Islet precursor cell (in vitro differentiated cells): ENCODE measurements at places on chromosomes 16 and 17.

DNA sequence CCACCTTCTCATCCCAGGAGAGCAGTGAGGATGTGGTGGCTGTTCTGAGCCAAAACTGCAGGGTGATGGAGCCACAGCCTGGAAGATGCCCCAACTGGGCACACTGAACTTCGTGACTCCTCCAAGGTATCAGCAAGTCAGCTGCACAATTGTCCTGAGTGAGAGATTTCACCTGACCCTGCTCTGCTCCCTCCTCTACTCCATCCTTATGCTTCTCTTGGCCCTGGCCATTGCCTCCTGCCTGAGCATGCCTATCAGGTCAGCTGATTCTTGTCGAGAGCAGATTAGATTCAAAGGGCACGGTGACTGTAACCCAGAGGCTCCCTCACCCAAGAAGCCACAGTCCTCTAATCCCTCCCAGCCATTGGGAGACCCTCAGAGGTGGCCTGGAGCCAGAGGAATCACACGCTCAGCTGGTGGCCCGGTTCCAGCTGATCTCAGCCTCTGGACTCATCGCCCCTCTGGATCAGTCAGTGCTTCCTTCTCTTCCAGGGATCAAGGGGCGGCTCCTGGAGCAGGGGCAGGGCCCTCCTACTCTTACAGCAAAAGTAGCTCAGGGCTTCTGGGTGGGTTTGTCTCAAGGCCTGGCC, 7.0 kb upstream of the CYB561 start:
- DNase-seq, result no peak

DNA sequence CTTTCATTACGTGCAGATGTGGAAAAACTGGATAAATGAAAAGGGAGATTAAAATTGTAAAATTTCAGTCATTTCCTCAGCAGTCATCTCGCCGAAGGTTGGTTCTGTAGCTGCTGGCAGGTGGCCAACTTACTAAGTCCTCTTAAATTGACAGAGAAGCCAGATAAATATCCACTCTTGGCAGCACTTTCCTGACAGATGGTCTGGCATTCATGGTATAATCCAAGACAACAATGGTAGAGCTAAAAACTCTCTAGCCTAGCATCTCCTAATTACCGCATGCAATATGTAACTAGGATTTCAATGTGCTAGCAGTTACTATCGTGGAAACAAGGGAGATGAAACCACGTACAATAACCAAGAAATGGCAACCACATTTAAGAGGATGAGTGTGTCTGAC, 306.3 kb downstream of the CNTNAP4 start:
- DNase-seq, result no peak

DNA sequence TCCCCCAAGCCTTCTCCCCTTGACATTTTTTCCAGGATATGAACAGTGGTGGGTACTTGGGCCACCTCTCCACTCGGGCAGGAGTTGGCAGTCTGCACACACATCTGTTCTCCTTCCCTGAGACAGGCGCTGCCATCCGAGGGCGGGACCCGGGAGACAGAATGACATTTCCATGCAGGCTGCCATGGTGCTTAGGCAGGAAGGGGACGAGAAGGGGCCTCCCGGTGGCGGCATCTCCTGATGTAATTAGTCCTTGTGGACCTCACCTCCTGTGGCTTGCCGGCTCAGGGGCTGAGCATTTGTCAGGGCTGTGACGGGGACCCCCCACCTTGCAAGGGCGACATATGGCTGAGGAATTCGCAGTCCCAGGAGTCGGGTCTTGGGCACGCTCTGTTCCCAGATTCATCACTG, 197.2 kb downstream of the FOXL1 start:
- DNase-seq, result no peak

DNA sequence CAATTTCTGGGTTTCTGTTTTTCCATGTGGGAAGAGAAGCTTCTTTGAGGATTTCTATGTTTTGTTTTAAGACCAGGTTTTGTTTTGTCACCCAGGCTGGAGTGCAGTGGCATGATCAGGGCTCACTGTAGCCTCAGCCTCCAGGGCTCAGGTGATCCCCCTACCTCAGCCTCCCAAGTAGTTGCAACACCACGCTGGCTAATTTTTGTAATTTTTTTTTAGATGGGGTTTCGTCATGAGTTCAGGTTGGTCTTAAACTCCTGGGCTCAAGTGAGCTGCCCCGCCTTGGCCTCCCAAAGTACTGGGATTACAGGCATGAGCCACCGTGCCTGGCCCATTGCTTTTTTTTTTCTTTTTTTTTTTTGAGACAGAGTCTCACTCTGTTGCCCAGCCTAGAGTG, 25.5 kb upstream of the TAOK1 start:
- no peak for DNase-seq

DNA sequence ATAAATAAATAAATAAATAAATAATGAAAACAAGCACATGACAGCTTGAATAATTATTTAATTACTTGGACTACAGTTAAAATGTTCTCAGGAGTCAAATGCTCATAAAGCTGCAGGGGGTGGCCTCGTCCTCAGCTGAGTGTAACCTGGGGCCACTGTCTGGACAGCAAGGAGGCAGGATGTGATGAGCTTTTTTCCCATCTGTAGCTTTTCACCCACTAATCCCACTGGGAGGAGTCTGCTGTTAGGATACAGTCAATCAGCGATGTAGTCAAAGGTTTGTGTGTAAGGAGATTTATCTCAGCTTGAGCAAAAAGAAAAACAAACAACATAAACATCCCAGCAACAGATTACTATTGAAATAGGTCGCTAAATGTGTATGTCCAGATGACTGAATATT, 22.5 kb downstream of the ZCCHC14 start:
- no peak for DNase-seq

GRCh38 chr16:56841659-56842058, 23.3 kb upstream of the SLC12A3 start:
- no peak for DNase-seq

DNA sequence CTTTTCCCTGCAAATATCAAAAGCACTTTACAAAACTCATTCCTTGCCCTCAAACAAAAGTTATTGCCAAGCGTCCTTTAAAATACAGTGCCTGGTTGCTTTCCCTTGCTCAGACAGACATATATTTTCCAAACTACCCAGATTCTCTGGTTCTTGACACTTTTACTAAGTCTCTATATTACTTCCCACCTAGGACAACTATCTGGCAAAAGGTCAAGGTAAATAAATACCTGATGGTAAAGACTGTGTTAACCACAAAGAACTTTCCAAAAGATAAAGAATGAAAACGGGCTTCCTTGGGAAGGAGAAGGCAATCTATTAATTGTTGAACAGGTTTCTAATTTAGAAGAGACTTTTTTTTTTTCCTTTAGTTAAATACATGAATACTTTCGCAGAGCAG, 1.9 kb downstream of the HS3ST3A1 start:
- DNase-seq, result no peak

- peak; percentile 48 for DNase-seq
Measured at GRCh38 chr17:992933-993332, 4.0 kb upstream of the TIMM22 start.

DNA sequence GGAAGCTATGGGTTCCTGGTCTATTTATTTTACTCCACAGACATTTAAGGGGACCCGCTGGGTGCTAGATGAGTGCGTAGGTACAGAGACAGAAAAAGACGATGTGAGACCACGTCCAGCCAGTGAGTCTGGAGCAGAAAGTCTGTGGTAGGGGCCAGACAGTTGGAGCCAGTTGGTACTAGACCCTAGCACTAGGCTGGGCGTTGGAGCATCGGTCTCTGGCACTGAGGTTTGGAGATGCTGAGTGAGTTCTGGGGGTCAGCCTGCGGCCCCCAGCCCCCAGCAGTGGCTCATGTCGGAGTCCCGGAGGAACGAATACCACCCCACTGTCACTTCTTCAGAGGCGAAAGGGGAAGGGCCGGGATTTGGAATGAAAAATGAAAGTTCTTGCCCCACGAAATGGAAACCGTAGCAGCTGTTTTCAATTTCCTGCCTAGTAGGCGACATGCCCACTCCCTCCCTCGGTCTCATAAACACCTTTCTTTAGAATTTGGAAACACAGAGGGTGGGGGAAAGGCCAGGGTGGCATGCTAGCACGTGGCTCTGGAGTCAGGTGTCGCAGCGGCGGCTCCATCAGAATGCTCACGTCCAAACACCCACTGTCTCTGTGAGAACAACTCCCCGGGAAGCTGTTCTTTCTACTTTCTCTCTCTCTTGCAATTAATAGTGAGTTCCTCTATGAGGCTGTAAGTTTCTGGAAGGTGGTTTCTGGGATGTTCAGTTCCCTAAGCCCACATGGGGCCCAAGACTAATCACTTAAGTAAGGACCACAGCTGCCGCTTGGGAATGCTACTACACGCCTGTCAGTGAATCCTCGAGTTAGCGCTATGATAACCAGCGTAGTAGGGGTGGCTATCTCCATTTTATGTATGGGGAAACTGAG, 96.8 kb downstream of the IRF8 start:
- peak; percentile 29 for DNase-seq

DNA sequence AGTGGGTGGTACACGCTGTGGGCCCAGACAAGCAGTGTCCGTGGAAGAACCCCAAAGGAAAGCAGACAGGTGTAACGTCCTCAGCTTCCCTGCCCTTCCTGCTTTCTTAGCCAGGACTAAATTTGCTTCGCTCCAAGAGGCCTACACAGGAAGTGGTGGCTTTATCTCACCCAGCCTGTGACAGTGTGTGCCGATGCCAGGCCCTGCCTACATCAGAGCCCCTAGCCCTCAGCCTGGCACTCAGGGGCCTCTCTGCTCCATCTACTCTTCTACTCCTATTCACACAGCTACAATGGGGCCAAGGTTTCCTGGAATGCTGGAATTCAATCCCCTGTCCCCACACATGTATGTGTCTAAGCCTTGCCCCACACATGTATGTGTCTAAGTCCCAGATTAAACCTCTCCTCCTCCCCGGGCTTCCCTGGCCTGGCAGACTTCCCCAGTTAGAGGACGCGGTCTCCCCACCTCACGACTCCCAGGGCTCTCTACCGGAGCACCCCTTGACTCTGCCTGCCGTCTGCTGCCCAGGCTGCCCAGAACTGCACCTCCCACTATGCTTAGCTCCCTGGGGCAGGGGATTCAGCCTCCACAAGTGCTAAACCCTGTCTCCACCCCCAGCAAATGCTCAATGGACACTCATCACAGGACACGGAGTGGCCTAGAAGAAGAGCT, 8.2 kb downstream of the PGAP3 start:
- no peak for DNase-seq

DNA sequence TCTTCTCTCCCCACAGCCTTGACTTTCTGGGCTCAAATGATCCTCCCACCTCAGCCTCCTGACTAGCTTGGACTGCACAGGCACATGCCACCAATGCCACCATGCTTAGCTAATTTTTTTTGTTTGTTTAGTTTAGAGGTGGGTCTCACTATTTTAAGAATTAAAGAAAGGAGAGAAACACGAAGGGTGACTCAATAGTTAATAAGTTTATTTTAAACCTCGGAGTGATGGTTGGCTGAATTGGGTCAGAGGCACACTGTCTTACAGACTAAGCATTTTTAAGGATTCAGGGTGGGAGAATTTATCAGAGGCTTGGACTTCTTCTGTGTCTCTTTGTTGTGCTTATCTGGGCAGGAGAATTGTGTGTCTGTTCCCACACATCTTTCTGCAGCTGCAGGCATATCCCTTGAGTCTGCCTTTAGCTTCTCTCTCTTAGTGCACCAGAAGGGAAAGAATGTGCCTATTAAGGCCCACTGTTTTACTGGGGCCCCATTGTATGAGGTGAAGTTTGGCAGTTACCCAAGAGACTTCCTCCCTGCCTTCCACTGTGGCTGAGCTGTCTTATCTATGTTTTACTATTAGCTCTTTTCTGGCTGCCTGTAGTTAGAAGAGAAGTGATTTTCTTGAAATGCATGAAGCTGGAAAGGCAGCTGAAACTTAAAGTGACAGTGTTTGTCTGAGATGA, 2172.0 kb downstream of the TP53TG3F start:
- no peak for DNase-seq

- no peak for DNase-seq
Measured at GRCh38 chr16:75287708-75288107, 36.3 kb upstream of the BCAR1 start.

DNA sequence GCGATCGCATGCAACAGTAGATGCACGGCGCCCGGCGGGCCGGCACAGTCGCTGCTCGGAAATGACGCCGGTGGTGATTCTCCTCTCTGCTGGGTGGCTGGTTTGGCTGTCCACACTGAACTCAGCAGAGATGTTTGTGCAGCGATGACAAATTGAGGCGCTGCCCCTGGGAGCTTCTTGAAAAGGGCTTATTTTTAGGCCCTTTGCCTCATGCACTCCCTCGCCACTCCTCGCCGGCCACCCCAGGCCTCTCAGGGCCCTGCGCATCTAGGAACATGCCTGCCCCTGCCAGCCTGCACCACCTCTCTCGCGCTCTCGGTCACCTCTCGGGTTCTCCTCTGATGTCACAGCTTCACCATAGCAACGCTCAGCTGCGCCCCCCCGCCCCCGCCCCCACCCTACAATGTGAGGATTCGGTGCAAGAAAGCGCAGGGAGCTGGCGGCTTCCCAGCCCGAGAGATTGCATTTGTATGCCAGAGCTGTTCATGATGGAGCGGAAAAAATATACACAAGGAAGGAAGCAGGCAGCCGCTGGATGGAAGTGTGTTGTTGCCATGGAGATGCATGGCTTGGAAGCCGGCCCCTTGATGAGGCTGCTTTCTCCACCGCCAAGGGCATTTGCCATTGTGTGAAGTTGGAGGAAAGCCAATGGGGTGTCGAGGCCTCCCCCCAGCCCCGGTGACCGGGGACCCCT, 81.3 kb upstream of the PLCG2 start:
- no peak for DNase-seq

DNA sequence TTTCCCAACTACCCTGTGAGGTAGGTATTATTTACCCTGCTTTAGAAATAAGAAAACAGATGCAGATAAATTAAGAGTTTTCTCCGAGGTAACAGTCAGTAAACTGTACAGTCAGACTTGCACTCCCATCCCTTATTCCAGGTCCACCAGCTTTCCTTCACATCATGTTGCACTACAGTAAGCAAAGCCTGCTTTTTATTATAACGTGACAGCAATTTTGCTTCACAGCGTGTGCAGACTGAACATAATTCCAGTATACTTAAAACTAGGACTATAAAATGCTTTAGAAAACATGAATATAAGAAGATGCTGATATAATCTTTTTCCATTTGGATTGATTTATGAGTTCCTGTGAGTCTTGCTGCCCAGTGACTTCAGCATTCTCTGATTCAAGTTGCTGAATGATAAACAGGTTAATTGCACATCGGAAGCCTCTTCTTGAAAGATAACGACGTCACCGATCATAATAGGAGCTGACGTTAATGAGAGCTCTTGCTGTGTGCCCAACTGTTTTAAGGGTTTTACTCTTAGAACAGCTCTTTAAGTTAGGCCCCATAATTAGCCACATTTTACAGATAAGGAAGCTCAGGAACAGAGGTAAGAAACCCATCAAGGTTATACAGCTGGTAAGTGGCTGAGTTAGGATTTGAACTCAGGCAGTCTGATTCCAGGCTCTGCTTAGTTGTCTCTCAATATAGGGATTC, 1.4 kb downstream of the LIG3 start:
- no peak for DNase-seq
